ENCODE measurements at places on chromosomes 12 and 14.

GRCh38 chr12:116713527-116713926 lies 24.3 kb downstream of the SPRING1 start:
- no peak for DNase-seq

- no peak for DNase-seq
Measured at GRCh38 chr12:104599272-104600035, 142.7 kb downstream of the CHST11 start.

- DNase-seq: no peak
Measured at GRCh38 chr12:85280984-85281630, 1.1 kb downstream of the ALX1 start.

DNA sequence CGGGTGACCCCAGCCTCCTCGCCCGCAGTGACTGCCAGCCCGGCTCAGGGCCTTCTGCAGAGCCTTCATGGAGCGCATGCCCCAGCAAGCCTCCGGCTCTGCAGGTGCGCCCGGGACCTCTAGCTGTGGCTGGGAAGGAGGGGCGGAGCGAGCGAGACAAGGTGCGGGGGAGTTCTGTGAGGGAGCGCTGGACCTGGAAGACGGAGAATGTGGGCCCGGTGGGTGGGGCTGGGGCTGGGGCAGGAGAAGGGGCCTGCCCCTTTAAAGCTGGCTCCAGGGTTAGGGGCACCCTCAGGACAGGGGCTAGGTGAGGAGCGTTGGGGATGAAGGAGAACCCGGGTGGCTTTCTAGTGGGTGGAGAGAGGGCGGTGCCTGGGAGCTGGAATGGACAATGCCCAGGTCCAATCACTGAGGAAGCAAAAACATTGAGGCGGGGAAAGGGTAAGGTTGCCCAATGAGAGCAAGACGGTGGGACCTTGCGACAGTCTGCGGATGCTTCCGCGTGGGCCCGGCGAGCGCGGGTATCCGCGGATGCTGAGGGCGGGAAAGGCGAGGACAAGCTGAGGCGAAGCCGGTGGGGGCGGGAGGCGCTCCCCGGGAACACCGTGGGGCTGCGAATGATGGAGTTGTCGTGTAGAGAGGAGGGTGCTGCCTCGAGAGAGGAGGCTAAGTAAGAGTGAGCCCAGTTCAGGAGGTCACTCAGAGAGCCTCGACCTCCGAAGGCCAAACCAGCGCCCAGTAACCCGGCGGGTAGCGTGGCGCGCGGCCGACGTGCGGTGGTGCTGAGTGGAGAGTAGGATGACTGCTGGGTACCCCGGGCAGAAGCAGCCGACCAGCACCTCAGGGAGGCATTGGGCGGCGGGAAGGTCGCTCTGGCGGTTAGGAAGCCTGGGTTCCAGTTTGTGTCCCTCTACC lies at the start of gene GLS2:
GLS2 (minus strand) TSS at position 121 of the 915 bp plus-strand sequence; CDS start at position 78, 43 bp downstream.
- no peak for DNase-seq

- DNase-seq: no peak
Measured at GRCh38 chr12:103348935-103349334, 146.8 kb downstream of the C12orf42 start.

DNA sequence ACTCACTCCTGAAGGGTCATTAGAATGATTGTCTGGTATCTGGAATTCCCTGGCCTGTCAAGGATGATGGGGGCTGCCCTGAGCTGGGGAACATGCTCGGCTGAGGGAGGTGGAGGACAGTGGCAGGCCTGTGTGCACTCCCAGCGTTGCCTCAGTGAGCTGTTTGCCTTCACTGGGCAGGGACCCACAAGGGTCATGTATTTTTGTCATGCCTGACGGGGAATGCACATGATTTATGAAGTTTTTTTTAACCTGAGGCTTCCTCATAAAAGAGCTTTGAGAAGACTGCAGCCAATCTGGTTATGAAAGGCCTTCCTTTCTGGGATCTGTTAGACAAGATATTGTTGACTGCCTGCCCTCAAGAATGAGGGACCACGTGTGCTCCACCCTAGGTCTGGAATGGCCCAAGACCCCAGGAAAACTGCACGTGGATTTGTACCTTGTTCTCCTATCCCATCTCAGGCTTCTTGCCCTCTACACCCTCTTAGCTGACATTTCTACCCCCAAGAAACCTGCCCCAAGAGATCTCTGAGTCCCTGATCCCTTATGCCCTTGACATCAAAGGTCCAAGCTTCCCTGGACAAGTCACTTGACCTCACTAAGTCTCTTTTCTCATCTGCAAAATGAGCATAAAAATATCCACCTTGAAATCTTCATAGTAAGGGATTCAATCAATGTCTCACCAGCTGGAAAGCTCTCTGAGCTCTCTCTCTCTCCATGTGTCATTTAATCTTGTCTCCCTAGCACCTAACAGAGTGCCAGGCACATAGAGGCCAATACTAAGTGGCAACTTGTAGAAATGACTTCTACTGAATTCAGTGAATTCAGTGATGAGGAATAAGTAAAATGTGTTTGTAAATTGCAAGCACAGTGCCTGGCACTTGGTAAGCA lies 24.5 kb upstream of the COL2A1 start:
- DNase-seq: no peak

Measured in RCC 7860 (cell line).